ENCODE measurements at places on chromosomes 4 and X. TPM values are rescaled to one million over a fixed set of nuclear protein-coding genes. Genes with fewer than 3 reads are reported as not detected.

The PARM1 gene
- total RNA-seq = under 0.01 TPM

The ZIC3 gene
- not detected for total RNA-seq

The CD40LG gene
- total RNA-seq = not detected

The CYTL1 gene
- total RNA-seq = not detected

All from placental epithelial cell (primary cell).